ENCODE measurements at places on chromosomes 12 and 14. TPM values are rescaled to one million over a fixed set of nuclear protein-coding genes. Genes with fewer than 3 reads are reported as not detected.

GRCh38 chr14:89373185-89373584 is 43.8 kb downstream of the FOXN3 start:
- DNase-seq, result no peak

GRCh38 chr12:19744705-19745218 is 305.5 kb downstream of the AEBP2 start:
- DNase-seq, result no peak

DNA sequence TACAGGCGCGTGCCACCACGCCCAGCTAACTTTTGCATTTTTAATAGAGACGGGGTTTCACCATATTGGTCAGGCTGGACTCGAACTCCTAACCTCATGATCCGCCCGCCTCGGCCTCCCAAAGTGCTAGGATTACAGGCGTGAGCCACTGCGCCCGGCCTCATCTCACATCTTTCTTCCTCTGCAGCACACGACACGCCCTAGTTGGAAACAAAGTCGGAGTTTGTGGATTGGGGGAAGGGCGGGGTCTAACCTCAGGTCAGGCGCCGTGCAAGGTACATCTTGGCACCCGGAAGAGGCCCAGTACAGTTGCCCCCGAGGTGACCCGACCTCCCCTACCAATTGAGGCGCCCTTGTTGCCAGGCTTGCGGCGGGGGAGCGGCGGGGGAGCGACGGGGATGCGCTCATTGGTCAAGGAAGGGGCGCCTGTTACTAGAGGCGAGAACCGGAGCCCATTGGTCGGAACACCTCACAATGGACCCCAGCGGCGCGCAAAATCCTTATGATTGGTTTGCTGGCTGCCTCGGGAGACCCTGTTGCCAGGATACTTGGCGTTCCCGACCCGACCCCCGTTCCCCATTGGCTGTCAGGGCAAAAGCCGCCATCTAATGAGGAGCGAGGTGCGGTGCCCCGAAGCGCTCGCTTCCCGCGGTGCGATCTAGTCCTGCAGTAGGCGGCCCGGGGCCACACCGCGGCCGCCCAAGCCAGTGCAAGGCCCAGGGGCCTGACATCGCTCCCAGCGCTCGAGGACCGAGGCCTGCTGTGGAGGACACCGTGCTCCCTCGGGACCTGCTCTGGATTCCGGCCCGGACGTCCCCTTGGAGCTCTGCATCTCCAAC is at the start of gene REC8:
Gene REC8 (plus strand): TSS at position 659 of the 839 bp plus-strand sequence. CDS start 473 bp downstream, outside the sequence.
- peak; percentile 81 for DNase-seq

The SLC7A7 gene
- 0.34 TPM for total RNA-seq

The RTN1 gene
- total RNA-seq, result not detected

Data from activated CD4-positive, alpha-beta memory T cell treated with anti-CD3 and anti-CD28 coated beads for 36 hours (primary cell).